CD4-positive, alpha-beta T cell treated with Interleukin-4 for 4 hours (primary cell): ENCODE measurements at places on chromosomes 13 and 19.

DNA sequence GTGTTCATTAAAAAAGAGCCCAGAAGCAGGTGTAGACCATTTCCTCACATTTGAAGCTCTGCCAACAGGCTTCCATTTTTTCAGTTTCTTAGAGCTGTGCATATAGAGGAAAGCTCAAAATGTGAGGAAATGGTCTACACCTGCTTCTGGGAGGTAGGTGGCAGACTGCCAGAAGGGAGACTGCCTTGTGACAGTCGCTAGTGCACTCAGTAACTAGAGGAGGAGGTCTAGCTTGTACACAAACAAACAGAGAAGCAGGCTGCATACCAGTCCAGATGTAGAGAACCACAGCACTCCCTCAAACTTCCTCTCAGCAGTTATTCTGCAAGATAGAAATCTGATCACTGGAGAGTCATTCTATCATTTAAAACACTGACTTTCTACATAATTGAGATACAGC lies 800.2 kb downstream of the EFNB2 start:
- DNase-seq: no peak

DNA sequence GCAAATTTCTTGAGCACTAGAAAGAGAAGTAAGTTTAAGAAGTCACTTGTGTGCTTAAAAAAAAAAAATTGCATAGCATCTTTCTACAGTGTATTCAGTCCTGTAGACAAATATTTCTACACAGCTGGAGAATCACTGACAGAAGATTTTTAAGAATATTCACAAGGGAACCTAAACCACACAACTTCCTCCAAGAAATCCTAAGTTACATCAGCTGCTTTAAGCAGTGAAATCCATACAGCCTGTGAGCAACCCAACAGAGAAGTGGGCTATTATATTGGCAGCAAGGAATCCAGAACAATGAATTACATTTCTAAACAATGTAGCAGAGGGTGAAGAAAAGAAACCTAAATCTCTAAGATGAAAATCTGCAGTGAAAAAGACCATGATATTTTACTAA lies 1.5 kb downstream of the DOCK9 start:
- no peak for DNase-seq

DNA sequence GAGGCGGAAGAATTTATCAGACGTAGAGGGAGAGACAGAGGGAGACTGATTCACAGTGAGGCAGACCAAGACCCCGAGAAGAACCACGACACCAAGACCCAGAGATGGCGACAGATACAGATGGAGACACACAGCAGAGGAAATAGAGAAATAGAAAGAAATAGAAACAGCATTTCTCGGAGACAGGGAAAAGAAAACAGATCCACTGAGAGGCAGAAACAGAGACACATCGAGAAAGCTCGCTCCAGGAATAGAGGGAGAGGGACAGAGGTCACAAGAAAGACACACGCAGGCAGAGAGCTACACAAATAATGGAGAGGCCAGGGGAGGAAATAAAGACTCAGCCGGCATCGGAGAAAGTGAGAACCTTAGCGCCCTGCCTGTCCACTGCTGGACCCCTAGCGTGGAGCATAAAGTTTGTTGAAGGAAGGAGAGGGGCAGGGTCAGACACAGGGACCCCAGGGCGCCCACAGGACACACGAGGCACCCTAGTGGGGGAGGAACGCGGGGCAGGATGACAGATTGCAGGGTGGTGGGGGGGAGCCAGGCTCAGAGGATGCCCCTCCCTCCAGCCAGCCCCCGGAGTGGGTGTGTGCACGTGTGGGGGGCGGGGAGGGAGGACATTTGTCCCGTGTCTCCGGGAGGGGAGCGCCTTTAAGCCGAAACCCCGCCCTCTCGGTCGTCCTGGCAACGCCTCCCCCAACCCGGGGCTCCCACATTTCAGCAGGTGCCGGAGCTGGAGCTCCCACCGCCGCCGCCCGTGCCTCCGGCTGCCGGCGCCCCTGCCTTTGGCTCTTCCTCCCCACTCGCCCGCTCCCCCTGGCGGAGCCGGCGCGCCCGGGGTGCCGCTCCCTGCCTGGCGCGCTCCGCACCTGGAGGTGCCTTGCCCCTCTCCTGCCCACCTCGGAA lies at the start of gene PRKCG:
Gene PRKCG, plus strand, starts transcription at position 716 of the 909 bp plus-strand sequence. CDS start 298 bp downstream, outside the sequence.
- DNase-seq: peak; percentile 51

GRCh38 chr13:80962855-80963254 lies 621.9 kb upstream of the SPRY2 start:
- DNase-seq: no peak

DNA sequence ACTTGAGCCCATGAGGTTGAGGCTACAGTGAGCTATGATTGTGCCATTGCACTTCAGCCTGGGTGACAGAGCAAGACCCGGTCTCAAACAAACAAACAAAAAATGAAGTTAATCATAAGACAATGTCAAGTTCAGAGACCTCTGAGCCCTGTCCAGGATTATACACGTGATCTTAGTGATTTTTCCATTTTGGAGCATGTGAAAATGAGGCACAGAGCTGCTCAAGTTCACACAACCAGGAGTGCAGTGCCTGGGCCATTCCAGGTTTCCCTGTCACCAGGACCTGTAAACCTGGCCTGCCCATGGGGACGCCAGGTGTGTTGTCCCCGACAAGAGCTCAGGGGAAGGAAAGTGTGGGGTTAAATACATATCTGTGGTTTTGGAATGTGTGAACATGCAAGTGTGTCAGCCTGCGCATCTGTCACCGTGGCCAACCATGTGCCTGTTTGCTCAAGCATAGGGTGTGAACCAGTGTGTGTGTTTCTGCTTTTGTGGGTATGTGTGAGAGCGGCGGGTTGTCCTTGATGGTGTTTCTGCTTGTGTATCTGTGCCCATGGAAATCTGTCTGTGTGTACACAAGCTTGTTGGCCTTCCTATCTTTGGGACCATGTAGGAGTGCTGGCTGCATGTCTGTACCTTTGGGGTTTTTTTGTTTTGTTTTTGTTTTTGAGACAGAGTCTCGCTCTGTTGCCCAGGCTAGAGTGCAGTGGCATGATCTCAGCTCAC lies 1.5 kb upstream of the FXYD1 start:
- DNase-seq: no peak

- DNase-seq: no peak
Observed at GRCh38 chr19:10352764-10353671, 13.6 kb upstream of the ICAM3 start.

DNA sequence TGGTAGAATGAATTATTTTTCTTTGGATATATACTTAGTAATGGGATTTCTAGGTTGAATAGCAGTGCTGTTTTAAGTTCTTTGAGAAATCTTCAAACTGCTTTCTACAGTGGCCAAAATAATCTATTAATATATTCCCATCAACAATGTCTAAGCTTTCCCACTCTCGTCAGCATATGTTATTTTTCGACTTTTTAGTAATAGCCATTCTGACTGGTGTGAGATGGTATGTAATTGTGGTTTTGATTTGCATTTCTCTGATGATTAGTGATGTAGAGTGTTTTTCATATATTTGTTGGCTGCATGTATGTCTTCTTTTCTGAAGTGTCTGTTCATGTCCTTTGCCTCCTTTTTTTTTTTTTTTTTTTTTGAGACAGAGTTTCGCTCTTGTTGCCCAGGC lies 90.2 kb upstream of the CSNK1A1L start:
- no peak for DNase-seq

DNA sequence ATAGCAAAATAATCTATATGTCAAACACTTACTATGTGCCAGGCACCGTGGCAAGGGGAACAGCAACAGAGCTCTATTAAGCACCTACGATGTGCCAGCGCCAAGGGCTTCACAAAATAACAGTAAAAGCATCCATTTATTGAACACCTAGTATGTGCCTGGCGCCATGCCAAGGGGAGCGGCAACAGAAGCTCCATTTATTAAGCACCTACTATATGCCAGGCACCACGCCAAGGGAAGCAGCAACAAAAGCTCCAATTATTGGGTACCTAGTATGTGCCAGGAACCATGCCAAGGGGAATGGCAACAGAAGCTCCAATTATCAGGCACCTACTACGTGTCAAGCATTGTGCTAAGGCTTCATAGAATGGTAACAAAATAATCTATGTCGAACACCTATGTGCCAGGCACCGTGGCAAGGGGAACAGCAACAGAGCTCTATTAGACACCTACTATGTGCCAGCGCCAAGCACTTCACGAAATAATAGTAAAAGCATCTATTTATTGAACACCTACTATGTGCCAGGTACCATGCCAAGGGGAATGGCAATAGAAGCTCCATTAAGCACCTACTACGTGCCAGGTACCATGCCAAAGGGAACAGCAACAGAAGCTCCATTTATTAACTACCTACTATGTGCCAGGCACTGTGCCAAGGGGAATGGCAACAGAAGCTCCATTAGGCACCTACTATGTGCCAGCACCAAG lies 107.7 kb downstream of the PTPRS start:
- DNase-seq: no peak

- no peak for DNase-seq
Observed at GRCh38 chr19:50969413-50969760, at the start of gene KLK6. Gene KLK6 (minus strand): TSS chr19:50969591. CDS start chr19:50968104, 1,487 bp downstream.

DNA sequence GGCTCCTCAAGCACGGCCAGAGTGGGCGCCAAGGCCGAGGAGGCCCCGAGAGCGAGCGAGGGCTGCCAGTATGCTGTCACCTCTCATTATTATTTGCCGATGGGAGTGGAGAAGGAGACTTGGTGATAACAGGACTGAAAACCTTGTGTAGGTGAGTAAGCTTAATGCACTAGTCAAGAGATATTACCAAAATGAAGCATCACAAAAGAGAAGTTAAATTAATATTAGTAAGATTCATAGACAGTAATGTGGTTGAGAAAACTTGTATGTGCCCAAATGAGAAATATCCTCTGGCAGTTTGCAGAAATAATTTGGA lies 204.5 kb upstream of the SLITRK1 start:
- DNase-seq: no peak

GRCh38 chr13:99982036-99982730 lies 599 bp downstream of the ZIC2 start:
- DNase-seq: no peak

GRCh38 chr13:45788011-45788410 lies 63.5 kb downstream of the SIAH3 start:
- DNase-seq: no peak

DNA sequence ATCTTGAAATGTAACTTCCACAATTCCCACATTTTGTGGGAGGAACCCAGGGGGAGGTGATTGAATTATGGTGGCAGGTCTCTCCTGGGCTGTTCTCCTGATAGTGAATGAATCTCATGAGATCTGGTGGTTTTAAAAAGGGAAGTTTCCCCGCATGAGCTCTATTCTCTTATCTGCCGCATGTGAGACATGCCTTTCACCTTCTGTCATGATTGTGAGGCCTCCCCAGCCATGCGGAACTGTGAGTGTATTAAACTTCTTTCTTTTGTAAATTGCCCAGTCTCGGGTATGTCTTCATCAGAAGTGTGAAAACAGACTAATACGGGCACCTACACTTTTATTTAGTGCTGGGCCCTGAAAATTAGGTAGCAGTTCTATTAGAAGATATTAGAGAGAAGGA lies 45.8 kb downstream of the TNFSF13B start:
- DNase-seq: no peak

DNA sequence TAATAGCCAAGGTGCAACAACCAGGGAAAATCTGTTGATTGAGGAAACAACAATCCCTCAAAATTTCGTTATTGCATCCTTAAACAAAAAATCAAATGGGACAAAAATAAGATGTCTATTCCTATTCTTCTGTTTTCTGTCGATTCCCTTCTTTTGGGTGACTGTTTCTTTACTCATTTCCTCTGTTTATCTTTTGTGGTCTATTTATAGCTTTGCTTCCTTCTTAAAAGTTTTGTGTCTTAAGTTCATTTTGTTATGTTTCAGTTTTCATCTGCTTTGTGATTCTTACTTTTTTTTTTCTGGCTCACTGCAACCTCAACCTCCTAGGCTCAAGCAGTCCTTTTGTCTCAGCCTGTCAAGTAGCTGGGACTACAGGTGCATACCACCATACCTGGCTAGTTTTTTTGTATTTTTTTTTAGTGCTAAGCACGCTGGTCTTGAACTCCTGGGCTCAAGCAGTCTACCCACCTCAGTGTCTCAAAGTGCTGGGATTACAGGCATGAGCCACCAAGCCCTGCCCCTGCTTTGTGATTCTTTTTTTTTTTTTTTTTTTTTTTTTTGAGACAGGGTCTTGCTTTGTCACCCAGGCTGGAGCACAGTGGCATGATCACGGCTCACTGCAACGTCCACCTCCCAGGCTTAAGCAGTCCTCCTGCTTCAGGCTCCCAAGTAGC lies 10.4 kb downstream of the ZNF146 start:
- no peak for DNase-seq

- DNase-seq: no peak
Observed at GRCh38 chr19:43441716-43442115, 23.7 kb downstream of the LYPD3 start.

- DNase-seq: no peak
Observed at GRCh38 chr13:34478376-34478775, 463.7 kb upstream of the NBEA start.

- no peak for DNase-seq
Observed at GRCh38 chr13:28753208-28753892, 34.6 kb upstream of the SLC46A3 start.

- no peak for DNase-seq
Observed at GRCh38 chr13:76474356-76474755, 411.8 kb downstream of the KCTD12 start.

DNA sequence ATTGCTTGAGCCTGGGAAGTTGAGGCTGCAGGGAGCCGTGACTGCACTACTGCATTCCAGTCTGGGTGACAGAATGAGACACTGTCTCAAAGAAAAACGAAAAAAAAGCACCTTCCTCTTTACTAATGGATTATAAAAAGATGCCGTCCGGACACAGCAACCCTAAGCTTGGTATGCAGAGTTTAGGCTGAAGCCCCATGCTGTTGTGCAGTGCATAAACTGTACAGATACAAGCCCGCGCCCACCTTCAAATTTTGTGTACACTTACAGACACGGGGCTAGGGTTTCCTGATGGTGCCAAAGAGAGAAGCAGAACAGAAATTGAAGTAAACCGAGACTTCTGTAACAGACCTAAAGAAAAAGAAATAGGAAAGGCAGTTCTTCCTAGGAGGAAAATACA lies 9.0 kb downstream of the LPAR6 start:
- DNase-seq: no peak

- DNase-seq: no peak
Observed at GRCh38 chr19:6076675-6077463, 33.4 kb downstream of the RFX2 start.

- DNase-seq: no peak
Observed at GRCh38 chr13:34265046-34265679, 447.2 kb downstream of the RFC3 start.

DNA sequence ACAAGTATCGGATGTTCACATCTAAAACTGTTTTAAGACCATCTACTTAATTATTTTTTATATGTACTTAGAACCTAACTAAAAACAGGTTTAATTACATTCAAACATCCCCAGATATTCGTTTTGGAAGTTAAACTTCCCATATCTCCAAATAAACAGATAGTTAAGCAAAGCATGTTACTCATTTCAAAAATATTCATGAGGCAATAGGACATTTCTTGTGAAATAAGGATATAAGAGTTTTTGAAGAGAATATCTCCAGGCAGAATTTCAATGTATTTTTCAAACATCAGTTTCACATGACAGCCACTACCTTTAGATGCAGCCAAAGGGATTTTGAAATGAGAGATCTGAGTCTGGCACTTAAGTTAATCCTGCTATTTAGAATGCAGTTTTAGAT lies 697.5 kb downstream of the SLITRK1 start:
- no peak for DNase-seq
